NCI-H748 treated with DMSO at 0.1 percent for 48 hours (cell line): ENCODE measurements at places on chromosomes 6 and 20.

GRCh38 chr6:6857528-6857927 lies 250.2 kb upstream of the RREB1 start:
- DNase-seq, result no peak

GRCh38 chr6:80469977-80470376 lies 363.5 kb downstream of the BCKDHB start:
- DNase-seq, result no peak

DNA sequence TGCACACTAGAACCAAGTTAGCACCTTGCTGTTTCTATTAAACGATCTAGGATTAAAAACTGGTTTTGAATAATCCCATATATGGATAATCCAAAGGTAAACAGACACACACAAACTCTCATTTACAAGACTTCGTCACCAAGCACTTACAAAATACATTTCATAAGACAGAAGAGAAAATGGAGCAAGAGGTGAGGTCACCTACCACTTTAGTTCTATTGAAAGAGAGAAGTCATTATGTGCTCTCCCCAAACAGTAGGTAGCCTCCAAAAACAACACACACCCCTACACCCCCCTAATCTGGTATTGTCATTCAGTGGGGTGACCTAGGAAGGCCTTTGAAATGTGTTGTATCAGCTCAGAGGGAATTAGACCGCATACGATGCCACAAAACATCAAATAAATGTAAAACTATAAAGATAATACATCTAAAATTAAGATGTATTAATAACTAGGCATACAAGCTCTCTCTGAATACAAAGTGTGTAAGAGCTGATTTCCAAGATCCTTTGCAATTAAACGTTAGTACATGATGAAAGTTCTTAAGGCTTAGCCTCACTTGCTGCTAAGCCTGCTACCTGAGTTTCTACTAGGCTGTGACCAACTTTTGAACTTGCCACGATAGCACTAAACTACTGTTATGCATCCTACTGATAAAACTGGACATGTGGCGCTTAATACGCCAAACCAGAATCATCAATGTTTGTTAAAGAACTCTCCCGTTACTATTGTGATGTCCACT lies 1.6 kb downstream of the SRPK1 start:
- DNase-seq, result peak; percentile 29

GRCh38 chr20:29443819-29444218 lies 1813.6 kb upstream of the DEFB115 start:
- no peak for DNase-seq

- DNase-seq, result peak; percentile 88
Observed at GRCh38 chr6:16059496-16059895, 69.4 kb upstream of the MYLIP start.

GRCh38 chr6:17454316-17455005 lies 61.1 kb downstream of the CAP2 start:
- DNase-seq, result no peak

GRCh38 chr6:30283761-30284160 lies 43.0 kb upstream of the TRIM39 start:
- no peak for DNase-seq

GRCh38 chr20:39518654-39519053 lies 556.5 kb downstream of the DHX35 start:
- no peak for DNase-seq

- no peak for DNase-seq
Observed at GRCh38 chr6:139137706-139138105, 2.8 kb downstream of the HECA start.

DNA sequence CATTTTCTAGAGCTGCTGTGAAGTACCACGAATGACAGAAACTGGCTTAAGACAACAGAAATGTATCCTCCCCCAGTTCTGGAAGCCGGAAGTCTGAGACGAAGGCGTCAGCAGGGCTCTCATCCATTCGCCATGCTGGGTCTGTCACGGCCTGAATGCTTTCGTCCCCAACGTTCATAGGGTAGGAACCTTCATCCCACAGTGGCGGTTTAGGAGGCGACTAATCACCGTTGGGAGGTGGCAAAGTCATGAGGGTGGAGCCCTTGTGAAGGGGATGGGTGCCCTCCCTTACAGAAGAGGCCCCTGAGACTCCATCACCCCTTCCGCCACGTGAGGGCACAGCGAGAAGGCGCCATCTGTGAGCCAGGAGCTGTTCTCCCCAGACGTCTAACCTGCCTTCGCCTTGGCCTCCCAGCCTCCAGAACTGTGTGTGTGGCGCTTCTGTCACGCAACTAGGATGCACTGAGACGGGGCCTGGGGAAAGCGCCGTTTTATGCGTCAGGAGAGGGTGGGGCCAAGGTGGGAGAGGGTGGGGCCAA lies 250.3 kb downstream of the TTLL2 start:
- DNase-seq, result no peak

GRCh38 chr20:16953858-16954257 lies 205.7 kb downstream of the OTOR start:
- DNase-seq, result no peak

GRCh38 chr6:11042025-11042749 lies 1.9 kb downstream of the ELOVL2 start:
- DNase-seq, result no peak

GRCh38 chr6:143745166-143746133 lies 67.7 kb downstream of the PHACTR2 start:
- peak; percentile 58 for DNase-seq

- peak; percentile 89 for DNase-seq
Observed at GRCh38 chr6:110682460-110682853, 132.8 kb downstream of the CDK19 start.

DNA sequence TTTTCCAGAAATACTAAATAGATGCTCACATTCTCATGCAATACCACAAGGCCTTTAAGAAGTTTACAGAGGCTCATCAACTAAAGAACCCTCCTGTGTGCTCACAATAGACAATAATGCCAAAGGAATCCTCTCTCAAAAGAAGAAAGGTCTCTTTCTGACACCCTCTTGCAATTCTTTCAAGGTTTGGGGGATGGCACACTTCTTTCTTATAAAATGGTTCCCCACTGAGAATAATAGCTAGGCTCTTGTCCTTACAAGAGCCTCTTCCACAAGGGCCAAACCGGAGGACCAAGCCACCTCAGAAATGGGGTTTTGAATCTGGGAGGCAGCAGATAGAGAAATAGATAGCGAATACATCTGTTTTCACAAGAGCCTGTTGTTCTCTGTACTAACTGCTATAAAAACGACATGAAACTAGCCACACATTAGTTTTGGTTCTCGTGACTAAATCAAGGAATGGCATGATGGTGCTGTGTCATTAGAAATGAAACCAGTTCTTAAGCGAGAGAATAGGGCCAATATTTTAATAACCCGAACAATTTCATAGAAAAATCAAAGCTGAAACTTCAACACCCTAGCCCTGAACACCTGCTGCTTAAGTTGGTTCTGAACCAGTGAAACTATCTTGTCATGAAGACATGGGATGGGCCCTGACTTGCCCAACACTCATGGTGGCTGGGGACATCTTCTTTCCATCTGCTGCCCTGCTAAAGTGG lies 81.1 kb downstream of the PRDM1 start:
- DNase-seq, result no peak

DNA sequence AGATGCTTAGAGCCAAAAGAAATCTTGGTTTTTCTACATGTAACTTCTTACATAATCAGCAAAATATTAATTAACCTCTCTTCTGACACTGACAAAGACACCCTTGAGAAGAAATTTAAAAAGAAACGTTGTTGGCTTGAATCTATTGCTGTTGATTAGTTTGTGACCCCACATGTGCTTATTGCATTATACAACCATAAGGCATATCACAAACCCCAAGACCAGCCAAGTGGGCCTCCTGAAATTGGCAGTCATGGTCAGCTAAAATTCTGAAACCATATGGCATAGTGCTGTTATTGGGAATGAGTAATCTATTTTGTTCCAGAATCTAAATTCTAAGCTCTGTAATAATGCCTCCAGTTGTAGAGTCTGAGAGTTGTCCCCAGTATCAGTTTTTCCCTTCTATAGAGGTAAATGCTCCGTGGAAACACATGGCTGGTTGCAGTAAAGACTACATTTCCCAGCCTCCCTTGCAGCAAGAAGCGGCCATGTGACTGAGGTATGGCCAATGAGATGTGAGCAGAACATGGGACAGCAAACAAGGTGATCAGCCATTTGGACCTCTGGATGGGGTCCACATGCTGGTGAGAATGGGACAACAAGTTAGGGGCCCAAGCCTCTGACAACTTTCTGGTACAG lies 42.3 kb upstream of the PTPN1 start:
- DNase-seq, result no peak

DNA sequence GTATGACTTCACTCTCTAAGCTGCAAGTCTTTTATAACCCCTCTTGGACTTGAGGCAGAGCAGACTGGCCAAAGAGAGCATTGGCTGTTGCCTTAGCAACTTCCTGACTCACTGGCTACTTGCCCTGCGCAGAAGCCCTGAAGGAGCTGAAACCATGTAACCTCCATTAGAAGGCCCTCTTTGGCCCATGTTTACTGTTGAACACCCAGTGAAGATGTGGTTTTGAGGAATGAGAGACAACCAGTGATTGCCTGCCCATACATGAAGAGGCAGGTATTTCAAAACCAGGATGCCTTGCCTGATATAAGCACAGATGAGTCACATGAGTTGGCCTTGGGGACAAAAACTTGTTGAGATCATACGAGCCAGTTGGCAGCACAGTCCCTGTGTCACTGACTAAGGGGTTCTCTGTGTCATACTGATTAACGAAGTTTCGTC lies 182.5 kb downstream of the EDN1 start:
- no peak for DNase-seq

DNA sequence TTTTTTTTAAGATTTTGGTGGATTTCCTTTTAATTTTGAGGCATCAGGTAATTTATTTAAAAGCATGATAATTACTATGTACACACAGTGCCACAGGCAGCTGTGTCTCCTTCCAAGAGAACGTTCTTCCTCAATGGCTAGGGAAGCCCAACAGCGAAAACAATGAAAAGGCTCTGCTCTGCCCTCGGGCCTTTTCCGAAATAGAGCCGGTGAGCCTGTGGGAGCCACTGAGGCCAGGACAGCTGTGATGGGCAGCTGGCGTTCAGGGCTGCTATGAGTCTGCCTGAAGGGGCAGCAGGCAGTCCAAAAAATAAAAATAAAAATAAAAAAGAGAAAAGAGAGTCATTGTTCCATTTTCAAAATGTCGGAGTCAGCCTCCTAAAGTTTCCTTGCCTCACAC lies 443.8 kb downstream of the KIF16B start:
- DNase-seq, result no peak

DNA sequence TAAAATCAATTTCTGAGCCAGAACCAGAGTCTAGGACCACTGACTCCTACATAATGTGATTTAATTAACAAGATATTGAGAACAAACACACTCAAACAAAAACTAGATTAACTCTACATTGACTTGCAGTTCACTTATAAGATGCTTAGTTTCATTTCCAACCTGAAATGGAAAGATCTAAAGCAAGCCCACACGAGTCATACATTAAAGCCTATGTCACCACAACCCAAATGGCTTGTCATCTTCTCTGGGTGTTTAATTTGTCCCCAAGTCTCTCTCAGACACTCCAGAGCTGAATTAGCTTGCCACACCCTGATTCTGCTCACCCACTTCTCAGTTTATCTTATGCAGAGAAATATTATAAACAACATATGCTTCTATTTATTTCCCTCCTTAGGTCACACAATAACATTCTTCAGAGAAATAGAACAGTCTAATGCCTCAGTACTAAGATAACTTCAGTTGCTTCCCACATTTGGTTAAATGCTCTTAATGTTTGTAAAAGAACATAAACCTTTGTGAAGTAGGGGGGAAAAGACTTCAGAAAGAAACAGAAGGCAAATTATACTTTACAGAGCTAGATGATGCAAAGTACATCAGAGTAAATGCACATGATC lies 8.8 kb upstream of the FBXO30 start:
- DNase-seq, result no peak

DNA sequence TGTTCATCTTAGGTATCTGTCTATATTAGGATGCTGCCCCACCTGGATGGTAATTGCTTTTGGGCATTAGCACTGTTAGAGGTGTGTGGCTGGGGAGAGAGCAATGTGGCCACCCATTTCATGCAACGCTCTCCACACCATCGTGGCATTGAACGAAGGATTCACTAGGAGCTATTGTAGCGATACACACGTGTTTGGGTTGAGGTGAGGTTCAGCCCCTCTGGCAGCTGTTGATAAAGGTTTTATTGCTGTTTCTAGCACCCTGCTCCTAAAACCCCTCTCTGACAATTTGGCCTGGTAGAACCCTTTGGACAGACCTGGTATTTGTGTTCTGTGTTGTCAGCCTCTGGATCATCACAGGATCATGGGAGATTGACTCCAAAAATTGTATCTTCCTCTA lies 280.9 kb downstream of the PRL start:
- no peak for DNase-seq

DNA sequence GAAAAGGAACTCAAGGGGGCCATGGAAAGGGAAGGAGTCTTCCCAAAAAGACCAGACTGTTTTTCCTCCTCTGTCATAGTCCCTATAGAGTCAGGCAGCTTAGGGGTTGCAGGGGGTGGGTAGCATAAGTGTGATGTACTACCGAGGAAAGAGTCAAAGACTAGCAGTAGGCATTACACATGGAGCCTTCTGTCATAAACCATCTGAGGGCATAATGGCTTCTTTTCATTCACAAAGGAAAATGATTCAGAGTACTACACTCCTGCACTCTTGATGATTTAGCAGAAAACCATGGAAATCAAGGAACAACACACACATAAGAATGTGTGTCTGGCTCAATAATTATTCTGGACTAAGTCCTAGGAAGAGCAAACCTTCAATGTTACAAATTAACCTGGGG lies 14.9 kb downstream of the PLN start:
- DNase-seq, result no peak

GRCh38 chr20:17431621-17432364 lies 99.4 kb downstream of the BFSP1 start:
- peak; percentile 81 for DNase-seq

DNA sequence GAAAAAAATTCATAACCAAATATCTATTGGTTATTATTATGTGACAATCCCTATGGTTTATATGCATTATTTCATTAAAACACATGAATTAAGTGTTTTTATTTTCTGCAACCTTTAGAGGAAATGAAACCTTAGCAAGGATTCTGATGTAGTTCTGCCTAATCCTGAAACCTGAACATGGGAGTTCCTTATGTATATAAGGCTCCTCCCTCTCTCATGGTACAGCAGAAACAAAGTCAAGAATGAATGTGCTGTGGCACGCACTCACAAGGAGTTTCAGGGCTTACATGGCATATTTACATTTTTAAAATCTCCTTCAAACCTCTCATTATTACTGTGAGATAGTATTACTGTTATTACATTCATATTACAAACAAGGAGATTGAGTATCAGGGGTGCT lies 426.4 kb upstream of the CITED2 start:
- DNase-seq, result no peak

GRCh38 chr6:139443231-139444112 lies 69.0 kb upstream of the CITED2 start:
- no peak for DNase-seq

DNA sequence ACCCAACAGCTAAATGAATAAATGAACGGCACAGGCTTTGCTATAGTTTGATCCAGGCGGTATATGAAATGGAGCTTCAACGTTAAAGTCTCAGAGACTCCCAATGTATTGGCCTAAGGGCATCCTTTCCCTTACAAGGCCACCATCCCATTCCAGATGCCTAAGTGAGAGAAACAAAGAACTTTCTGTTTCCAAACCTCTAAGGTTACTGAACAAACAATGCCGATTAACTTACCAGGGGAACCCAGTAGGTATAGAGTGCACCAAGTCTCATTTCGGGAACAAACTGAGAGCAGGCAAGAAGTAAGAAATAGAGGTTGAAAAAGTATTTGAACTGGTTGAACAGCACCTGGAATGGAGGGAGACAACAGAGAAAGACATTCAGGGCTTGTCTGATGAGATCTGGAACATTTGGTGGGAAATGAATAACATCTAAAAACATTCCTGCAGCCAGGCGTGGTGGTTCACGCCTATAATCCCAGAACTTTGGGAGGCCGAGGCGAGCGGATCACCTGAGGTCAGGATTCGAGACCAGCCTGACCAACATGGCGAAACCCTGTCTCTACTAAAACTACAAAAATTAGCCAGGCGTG lies 42.5 kb downstream of the ATP9A start:
- no peak for DNase-seq
